ENCODE measurements at places on chromosomes 16 and 17.

- no peak for DNase-seq
Observed at GRCh38 chr17:2383628-2384167, 17.2 kb downstream of the MNT start.

GRCh38 chr16:30368122-30368791 lies 2.0 kb downstream of the TBC1D10B start:
- no peak for DNase-seq

DNA sequence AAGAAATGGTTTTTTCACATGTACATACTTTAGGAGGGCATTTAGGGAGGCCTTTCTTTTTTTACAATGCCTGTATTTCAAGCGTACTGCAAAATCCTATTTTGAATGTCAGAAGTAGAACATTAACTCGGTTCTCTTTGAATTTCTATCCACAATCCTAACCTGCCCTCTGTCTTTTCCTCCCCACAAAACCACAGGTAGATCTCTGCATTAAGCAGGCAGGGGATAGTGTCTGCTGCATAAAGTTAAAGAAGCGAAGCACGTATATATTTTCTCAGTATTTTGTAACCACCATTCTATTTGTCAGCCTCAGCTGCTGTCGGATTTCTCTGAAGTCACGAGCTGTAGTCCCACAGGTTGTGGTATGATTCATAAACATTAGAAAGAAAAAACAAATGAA lies 137.5 kb downstream of the SHISA6 start:
- no peak for DNase-seq

GRCh38 chr17:42431758-42432161 lies 8.7 kb upstream of the CAVIN1 start:
- peak; percentile 50 for DNase-seq

- DNase-seq = no peak
Observed at GRCh38 chr17:34305606-34306005, 13.6 kb upstream of the CCL8 start.

GRCh38 chr17:7992516-7992915 lies 9.9 kb upstream of the GUCY2D start:
- DNase-seq = no peak

DNA sequence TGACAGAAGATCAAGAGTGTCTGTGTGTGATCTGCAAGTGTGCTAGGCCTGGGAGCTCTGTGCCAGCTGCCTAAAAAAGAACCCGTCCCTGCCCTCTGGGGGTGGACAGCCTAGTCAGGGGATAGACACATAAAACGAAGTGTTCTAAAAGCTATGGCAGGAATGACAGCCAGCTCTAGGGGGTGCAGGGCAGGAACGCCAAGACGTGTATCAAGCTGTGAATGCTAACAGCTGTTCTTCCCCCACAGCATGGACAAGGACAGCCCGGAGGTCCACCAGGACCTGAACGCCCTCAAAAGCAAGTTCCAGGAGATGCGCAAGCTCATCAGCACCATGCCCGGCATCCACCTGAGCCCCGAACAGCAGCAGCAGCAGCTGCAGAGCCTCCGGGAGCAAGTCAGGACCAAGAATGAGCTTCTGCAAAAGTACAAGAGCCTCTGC lies 5.1 kb downstream of the RASD1 start:
- no peak for DNase-seq

GRCh38 chr17:37465069-37465616 lies 24.5 kb upstream of the DUSP14 start:
- no peak for DNase-seq

GRCh38 chr17:13749166-13749890 lies 147.6 kb upstream of the HS3ST3A1 start:
- DNase-seq = no peak

DNA sequence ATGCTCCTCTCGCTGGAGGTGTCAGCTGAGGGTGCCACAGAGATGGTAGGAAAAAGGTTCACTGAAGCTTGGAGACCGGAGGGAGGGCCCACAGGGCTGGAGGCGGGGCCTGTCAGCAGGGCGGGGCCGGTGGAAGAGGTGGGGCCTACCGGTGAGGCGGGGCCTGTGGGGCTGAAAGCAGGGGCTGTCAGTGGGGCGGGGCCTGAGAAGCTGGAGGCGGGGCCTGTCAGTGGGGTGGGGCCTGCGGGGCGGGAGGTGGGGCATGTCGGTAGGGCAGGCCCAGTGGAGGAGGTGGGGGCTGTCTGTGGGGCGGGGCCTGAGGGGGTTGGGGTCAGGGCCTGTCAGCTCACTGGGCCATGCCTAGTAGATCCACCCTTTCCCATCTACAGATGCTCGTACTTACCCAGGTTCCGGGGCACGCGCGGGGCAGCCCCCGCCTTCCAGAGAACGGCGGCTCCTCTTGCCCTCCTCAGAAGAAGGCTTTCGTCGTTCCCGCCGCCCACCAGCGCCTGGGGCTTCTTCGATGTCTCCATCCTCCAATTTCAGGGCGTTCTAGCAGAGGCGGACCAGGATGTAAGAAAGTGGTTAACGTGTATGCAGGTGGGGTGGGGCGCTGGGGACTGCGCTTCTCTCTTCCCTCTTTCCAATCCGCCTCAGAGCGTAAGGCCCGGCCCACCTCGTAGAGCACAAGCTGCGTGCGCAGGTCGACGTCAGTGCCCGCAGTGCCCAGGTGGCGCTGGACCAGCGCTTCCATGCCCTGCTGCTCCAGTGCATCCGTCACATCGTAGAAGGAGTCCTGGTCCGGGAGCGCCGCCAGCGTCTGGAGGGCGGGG lies 9.8 kb downstream of the TMEM208 start:
- DNase-seq = peak; percentile 89

- DNase-seq = peak; percentile 36
Observed at GRCh38 chr17:36993227-36993626, 44.5 kb downstream of the AATF start.

DNA sequence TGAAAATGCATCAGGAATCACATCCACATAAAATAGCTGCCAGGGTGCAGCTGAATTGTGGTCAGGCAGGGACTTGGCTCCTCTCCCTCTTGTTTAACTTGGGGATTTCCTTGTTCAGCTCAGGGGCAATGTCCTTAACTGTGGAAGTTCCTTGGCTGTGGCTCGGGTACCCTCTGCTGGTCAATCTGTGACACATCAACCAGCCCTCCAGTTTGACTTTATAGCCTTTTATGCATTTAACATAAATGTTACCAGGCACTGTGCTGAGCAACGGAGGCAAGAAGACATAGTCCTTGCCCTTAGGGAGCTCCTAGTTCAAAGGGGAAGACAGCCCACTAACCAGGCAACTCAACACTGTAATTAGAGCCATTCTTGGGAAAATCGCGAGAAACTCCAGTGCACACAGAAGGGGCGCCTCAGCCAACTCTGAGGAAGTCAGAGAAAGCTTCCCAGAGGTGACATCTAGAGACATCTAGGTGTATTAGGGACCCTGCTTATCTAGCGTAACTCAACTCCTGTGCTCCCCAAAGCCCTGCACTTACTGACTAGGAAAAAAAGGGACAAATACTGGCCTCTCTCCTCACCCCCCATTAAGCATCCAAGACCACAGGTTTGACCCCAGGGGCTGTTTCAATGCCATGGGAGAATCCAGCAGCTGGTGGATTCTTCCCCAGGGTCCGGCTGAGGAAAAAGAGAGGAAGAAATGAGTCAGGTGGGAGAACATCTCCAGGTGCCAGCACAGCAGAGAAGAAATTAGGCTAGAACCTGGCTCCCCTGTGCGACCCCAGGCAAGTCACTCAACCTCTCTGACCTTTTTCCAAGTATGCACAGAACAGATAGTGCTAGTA lies 17.3 kb upstream of the EEF2K start:
- DNase-seq = peak; percentile 79

DNA sequence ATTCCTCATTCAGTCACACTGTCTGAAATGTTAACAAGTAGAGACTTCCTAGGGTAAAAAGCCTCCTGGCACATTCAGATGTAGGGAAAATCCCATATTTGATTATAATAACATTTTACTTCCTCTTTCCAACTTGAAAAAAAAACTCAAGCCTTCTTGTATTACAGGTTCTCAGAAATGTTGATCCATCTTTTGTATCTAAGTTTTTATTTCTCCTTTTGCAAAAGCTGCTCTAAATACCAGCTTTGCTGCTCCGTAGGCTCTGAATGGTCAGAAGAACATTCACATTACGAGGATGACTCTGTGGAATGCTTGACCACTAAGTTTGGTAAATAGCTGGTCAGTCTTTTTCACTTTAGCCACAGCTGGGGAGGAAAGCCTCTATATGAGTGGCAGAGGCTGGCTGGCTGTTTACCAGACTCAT lies 13.2 kb upstream of the HEATR6 start:
- no peak for DNase-seq

GRCh38 chr17:77028900-77029299 lies 111.9 kb upstream of the SEC14L1 start:
- no peak for DNase-seq

DNA sequence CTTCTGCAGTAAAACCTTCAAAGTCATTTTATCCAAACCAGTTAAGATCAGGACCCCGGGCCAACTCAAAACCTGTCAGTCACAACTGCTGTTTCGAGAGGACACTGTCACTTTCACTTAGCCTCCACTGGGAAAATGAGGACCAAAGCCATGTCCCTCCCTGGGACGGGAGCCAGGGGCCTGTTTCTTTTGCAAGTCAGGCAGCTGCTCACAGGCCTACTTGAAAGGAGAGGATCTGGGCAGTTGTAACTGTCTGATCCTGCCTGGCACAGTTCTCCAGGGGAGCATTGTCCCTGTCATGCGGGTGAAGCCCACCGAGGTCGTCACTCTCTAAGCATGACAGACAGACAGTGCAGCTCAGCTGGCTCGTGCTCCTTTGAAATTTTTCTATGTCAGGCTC lies 276.2 kb downstream of the NPIPA8 start:
- DNase-seq = no peak

DNA sequence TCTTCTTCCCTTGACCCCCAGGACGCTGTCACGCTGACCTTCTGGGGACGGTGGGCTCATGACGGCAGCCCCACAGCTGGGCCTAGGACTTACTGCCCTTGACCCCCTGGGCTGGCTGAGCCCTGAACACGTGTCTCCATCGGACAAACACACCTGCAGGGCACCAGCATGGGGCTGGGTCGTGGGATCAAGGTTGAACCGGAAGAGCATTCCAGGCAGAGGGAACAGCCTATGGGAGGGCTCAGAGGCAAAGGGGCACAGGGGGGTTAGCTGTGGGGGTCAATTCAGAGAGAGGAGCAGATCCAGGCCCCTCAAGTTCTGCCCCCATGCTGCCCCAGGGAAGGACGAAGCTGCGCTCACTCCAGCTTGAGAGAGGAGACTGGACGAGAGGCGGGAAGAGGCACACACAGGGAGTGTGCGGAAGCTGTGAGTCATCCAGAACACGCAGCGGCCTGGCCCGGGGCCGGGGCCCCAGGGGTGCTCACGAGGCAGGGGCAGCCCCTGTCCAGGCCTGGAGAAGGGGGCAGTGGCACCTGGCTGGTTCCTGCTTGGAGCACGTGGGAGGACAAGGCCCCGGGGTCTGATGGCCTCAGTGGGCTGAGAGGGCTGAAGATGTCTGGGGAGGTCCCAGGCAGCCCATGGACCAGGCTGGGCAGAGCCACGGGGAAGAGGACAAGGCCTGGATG lies 9.9 kb downstream of the SSTR5 start:
- DNase-seq = no peak

DNA sequence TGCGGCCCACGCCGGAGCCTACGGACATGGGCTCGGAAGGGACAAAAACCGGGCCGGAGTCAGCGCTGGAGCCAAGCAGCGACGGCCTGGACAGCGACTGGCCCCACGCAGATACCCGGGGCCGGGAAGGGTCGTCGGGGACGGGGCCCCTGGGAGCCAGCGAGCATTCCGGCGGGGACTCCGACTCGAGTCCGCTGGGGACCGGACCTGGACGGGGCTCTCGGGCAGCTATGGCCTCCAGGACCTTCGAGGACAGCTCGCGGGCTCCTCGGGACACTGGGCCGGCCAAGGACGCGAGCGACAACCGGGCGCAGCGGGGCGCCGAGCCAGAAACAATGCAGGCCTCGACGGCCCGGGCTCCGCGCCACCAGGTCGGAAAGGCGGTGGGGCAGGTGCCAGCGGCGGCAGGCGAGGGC lies 1.0 kb downstream of the MYO15B start:
- DNase-seq = no peak

DNA sequence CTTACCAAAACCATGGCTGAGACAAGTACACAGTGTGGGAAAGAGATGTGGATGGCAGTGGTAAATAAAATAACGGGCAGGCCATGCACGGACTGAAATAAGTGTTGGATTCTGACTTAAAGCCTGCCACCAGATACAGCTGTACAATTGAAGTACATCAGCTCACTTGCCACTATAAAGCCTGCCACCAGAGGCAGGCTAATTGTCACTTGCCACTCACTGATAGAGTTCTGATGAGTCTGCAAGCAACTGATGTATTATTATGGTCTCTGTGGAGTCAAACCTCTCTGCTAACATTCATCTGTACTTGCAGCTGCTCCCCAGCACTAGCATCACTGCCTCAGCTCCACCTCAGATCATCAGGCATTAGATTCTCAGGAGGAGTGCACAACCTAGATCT lies 93.0 kb downstream of the CYTH1 start:
- no peak for DNase-seq

- peak; percentile 88 for DNase-seq
Observed at GRCh38 chr17:79777894-79778503, at the start of gene CBX2. TSS of gene CBX2 (plus strand) at chr17:79778148. CDS start at chr17:79778236, 88 bp downstream.

DNA sequence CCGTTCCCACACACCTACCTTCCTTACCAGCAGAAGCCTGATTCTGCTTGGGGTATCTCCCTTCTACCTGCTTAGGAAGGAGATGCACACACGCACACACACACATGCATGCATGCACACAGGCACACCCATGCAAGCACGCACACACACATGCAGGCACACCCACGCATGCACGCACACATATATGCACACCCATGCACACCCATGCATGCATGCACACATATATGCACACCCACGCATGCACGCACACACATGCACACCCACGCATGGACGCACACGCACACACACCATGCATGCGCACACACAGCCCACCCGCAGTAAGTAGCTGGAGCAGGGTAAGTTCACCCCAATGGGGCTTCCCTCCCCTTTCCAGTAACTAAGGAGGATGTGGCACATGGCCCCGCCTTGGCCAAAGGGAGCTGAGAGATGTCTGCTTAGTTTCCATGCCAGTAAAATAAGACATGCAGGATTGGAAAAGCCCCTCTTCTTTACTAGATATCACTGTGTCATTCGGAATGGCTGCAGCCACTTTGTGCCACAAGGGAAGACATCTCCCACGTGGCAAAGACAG lies 33.7 kb downstream of the ADCY9 start:
- DNase-seq = no peak

- no peak for DNase-seq
Observed at GRCh38 chr17:4522661-4523060, 24.0 kb downstream of the SPNS2 start.

- no peak for DNase-seq
Observed at GRCh38 chr17:78912082-78912481, 9.1 kb upstream of the CEP295NL start.

GRCh38 chr17:69918164-69918563 lies 156.9 kb upstream of the KCNJ16 start:
- DNase-seq = no peak

DNA sequence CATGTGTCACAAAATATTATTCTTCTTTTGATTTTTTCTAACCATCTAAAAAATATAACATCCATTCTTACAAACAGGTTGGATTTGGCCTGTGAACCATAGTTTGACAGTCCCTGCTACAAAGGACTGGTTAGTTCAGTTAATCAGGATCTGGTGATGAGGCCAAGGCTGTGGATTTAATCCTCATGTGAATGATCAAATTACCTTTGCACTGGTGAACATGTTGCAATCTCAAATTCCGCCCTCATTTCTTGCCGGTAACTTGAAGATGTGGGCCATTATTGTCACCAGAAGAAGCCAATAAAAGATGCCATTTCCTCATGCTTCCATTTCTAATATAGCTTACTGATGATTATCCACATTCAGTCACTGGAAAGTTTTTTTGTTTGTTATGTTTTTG lies 35.3 kb upstream of the YPEL2 start:
- no peak for DNase-seq

GRCh38 chr16:66701026-66701425 lies 4.5 kb upstream of the CMTM4 start:
- no peak for DNase-seq

GRCh38 chr17:34406226-34406625 lies 43.2 kb upstream of the CCL1 start:
- DNase-seq = no peak
